ENCODE measurements at places on chromosomes 4 and X.

DNA sequence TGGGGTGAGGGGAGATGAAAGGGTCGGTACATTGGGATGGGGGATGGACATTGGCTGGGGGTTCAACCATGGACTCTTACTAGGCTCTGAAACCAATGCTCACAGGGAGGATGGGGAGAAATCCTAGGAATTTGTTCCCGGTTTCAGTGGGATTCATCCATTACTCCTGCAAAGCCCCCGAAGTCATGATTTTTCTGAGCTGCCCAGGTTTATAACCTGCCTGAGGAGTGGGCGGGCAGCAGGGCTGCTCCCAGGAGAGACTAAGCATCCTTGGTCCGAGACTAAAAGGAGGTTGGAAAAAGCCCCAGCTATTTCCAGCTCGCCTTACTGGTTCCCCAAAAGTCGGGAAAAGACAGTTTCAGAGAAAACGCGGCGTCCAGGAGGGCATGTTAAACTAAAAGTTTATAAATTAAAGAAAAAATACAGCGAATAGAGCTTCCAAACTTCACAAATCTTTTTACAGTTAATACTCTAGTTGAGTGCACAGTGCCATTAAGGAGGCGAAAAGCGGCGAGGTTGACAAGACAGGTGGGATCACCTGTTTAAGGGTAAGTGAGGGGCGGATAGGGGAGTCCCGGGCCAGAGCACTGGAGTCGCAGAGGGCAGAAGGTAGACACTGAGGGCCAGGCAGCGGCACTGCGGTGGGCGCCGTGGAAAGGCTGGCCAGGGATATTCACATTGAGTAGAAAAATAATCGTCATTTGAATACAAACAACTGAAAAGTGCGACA, 3.7 kb downstream of the NKX3-2 start:
- DNase-seq = no peak

DNA sequence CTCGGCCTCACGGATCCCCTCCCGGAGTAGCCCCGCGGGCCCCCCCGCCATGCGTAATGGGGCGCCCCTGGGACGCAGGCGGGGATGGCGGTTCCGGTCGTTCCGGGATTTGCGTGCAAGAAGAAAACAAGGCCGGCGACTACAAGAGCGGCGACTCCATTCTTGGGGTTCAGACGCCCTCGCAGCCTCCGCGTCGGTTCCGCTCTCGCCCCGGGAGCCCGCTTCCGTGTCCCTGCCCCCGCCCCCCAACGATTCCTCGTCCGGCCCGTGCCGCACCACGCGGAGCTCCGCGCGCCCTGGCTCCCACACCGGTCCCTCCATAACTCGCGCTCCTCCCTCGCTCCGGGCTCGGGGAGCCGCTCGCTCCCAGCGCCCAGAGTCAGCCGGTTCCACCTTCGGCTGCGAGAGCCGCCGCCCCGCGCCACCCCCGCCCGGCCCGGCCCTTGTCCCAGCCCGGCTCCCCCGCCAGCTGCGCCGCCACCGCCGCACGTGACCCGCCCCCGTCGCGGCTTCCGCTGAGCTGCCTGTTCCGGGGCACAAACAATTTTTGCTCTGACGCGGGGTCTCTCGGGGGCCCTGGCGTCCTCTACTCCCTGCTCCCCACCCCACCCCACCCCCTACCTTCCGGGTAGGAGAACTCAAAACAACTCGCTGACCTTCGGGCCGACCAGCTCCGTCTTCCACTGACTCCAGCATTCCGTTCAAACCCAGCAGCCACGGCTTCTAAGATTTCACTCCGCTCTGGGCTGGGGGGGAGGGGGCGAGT, 78.8 kb upstream of the BCOR start:
- DNase-seq = peak; percentile 68

- DNase-seq = no peak
These were observed 162.1 kb downstream of the PCDH18 start for GRCh38 chr4:137370206-137370633.

- no peak for DNase-seq
These were observed 79.7 kb upstream of the GNPDA2 start for GRCh38 chr4:44806071-44806470.

Data from stimulated activated CD4-positive, alpha-beta T cell treated with anti-CD3 and anti-CD28 coated beads, Interleukin-1b, Interleukin-23, amount 100 ng/mL, for 24 hours (primary cell).